ENCODE measurements at places on chromosomes 6 and 20. TPM values are rescaled to one million over a fixed set of nuclear protein-coding genes. Genes with fewer than 3 reads are reported as not detected.
A peak's percentile ranks its signal among the peaks of the same experiment; 100 is the strongest.

- no peaks in the 10 kb centered on the region for H3K27me3 ChIP-seq
- H3K36me3 ChIP-seq, result no peaks in the 10 kb centered on the region
- H3K4me1 ChIP-seq, result no peaks in the 10 kb centered on the region
- H3K27ac ChIP-seq, result no peak overlapping the region
- no peak overlapping the region for H3K4me3 ChIP-seq
Measured at GRCh38 chr6:105819745-105820144, 266.4 kb upstream of the PRDM1 start.

Gene RAET1L
- total RNA-seq, result not detected

- H3K27me3 ChIP-seq, result no peaks in the 10 kb centered on the region
- H3K27ac ChIP-seq, result no peak overlapping the region
- H3K4me1 ChIP-seq, result no peaks in the 10 kb centered on the region
- no peak overlapping the region for H3K4me3 ChIP-seq
Measured at GRCh38 chr6:48691420-48691819, 580.4 kb upstream of the PTCHD4 start.

- H3K27ac ChIP-seq, result no peak overlapping the region
- H3K36me3 ChIP-seq, result no peaks in the 10 kb centered on the region
- no peak overlapping the region for H3K4me3 ChIP-seq
- no peaks in the 10 kb centered on the region for H3K4me1 ChIP-seq
Measured at GRCh38 chr6:106413016-106413415, 52.5 kb downstream of the CRYBG1 start.

DNA sequence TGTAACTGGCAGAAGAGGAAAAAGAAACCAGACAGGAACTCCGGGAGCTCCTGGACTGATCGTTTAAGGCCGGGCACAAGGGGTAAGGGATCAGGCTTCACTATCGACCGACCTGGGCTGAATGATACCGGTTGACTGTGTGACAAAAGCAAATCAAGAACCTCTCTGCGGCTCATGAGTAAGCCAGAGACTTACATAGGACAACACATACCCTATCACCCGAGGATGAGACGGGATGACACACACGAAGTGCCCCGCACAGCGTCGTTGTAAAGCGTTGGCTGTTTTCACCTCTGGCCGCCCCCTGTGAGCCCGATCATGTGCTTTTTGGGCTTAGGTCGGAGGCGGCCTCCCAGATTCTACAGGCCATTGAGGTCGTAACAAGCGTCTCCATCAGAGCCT lies 695 bp upstream of the TGIF2 start:
- peaks cover 13% of the 10 kb centered on the region for H3K4me1 ChIP-seq
- H3K27ac ChIP-seq, result peak overlapping the region; percentile 92
- no peaks in the 10 kb centered on the region for H3K27me3 ChIP-seq
- peak; percentile 38 for DNase-seq

DNA sequence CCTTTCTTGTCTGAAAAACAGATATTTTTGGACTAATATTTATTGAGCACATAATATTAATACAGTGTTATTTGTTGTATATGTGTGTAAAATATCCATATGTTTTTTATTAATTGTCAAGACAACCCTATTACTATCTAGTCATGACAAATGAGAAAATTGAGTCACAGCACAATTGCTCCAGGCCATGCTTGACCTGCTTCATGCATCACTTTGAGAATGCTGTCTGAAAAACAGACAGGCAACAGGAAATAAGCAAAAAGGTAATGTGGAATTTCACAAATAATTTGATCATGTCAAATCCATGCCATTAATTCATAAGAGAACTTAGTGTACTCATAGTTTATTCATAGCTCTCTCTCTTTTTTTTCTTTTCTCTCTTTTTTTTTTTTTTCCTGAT lies 246.5 kb downstream of the RIMS1 start:
- H3K4me1 ChIP-seq, result no peaks in the 10 kb centered on the region
- no peaks in the 10 kb centered on the region for H3K36me3 ChIP-seq
- no peak for DNase-seq
- H3K27ac ChIP-seq, result no peak overlapping the region
- no peak overlapping the region for H3K4me3 ChIP-seq

Gene AVP
- not detected for total RNA-seq

GRCh38 chr6:152391179-152391880 lies 245.8 kb downstream of the SYNE1 start:
- no peak overlapping the region for H3K4me3 ChIP-seq
- H3K27ac ChIP-seq, result peak overlapping the region; percentile 35
- no peaks in the 10 kb centered on the region for H3K36me3 ChIP-seq
- H3K27me3 ChIP-seq, result no peaks in the 10 kb centered on the region
- no peaks in the 10 kb centered on the region for H3K4me1 ChIP-seq
- no peak for DNase-seq

GRCh38 chr6:5205035-5205507 lies 55.7 kb downstream of the LYRM4 start:
- H3K4me1 ChIP-seq, result peaks cover 13% of the 10 kb centered on the region
- H3K27me3 ChIP-seq, result no peaks in the 10 kb centered on the region
- H3K4me3 ChIP-seq, result no peak overlapping the region
- peak overlapping the region; percentile 57 for H3K27ac ChIP-seq
- peak; percentile 57 for DNase-seq

- DNase-seq, result no peak
- H3K27ac ChIP-seq, result no peak overlapping the region
- no peak overlapping the region for H3K4me3 ChIP-seq
- peaks cover 36% of the 10 kb centered on the region for H3K36me3 ChIP-seq
- no peaks in the 10 kb centered on the region for H3K27me3 ChIP-seq
Measured at GRCh38 chr6:87543696-87544473, 45.9 kb downstream of the RARS2 start.

- peaks cover 12% of the 10 kb centered on the region for H3K4me1 ChIP-seq
- no peaks in the 10 kb centered on the region for H3K36me3 ChIP-seq
- no peak overlapping the region for H3K27ac ChIP-seq
Measured at GRCh38 chr6:50278663-50279062, 228.9 kb upstream of the DEFB112 start.

Measured in adrenal gland (tissue), 19 donors.